Stimulated activated CD8-positive, alpha-beta memory T cell treated with anti-CD3 and anti-CD28 coated beads, Interleukin-4, amount 100 ng/mL, for 48 hours (primary cell): ENCODE measurements at places on chromosomes 12 and 14.

DNA sequence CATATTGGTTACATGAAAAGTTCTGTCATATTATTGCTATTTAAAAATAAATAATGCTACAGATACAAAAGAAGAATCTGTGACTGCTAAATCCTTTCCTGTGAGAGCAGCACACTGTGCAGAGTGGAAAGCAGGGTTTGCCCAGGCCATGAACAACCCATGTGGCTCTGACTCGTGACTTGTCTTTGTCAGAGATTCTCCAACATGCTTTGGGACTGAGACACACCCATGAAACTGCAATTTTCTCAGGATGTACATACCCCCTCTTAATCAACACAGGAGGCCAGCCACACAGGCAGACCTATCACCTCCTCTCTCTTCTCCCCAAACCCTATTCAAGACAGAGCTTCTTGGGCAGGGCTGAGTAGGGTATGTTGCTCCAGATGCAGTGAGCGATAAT is 96.8 kb upstream of the NTF3 start:
- no peak for DNase-seq

GRCh38 chr12:93803424-93803807 is 126.2 kb downstream of the CRADD start:
- DNase-seq: no peak

- DNase-seq: no peak
These were observed 80.1 kb downstream of the NELL2 start for GRCh38 chr12:44795970-44796369.

DNA sequence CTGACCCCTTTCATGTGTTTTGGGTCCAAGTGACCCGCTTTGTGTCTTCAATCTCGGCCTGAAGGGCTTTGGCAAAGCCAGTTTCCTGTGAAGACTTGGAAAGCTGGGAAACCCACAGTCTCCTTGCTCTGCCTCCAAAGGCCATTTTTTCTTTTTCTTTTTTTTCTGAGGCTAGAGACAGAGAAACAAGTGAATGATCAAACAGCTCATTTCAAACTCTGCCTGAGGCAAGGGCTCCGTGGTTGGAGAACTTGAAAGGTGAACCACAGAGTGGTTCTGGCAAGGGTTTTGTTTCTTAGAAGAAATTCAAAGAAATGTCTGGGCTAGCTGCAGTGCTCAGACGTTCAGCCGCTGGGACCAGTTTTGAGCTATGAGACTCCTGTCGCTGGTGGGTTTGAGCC is 62.7 kb downstream of the ERH start:
- no peak for DNase-seq

GRCh38 chr14:73427516-73428264 is 30.7 kb downstream of the NUMB start:
- DNase-seq: no peak
